Retinal pigment epithelial cell (primary cell): ENCODE measurements at places on chromosomes 13 and 19.

DNA sequence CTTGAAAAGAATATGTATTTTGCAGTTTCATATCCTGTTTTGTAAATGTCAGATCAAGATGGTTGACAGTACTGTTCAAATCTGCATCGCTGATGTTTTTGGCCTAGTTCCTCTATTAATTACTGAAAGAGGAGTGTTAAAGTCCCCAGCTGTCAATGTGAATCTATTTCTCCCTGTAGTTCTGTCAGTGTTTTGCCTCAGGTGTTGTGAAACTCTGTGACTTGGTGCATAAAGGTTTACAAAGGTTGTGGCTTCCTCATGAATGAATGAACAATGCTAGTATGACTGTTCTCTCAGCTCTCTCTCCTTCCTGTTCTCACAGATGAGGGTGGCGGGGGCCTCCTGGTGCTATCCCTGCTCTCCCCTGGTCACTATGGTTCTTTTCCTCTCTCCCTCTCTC is 142.4 kb downstream of the MYCBP2 start:
- DNase-seq = no peak

DNA sequence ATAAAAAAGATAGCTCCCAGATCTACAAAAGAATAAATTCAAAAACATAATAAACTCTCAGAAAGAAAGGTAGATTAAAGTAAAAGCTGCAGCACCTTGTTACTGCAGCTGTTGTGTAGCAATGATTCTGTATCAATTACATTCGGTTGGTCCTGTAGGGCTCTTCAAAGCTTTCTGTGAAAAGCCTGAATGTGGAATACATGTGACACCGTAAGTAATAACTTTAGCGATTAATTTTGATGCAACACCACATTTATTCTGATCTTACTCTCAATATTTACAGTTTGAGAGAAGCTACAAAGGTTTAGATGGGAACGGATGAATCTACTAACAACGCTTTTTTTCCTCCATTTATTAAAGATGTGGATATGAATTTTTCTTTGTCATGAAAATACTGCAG is 279.2 kb downstream of the DACH1 start:
- DNase-seq = no peak

GRCh38 chr13:22000191-22000590 is 329.3 kb downstream of the FGF9 start:
- DNase-seq = no peak

GRCh38 chr19:16589917-16590316 is 17.7 kb upstream of the SLC35E1 start:
- DNase-seq = no peak

DNA sequence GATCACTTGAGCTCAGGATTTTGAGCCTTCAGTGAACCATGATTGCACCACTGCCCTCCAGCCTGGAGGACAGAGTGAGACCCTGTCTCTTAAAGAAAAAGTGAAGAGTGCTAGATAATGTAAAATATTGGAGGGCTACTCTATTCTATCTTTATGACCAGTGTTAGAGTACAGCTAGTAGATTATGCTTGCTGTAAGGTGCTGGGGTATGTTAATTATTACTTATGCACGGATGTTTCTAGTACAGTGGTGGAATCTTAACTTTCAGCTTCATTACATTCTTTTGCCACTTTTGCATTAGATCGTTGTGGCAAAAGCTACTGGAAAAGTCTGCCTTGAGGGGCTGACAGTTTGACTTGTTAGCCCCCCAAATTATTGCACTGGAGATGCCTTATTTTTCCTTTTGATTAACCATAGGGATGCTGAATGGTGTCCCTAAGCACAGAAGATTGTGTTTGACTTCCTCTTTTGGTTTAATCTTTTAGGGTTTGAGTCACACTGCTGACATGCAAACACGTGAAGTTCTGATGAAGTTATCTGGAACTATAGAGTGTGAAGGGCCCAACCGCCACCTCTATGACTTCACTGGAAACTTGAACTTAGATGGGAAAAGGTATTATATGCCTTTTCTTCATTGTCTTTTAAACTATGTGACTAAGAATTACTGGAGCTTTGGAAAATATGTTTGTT is 169.8 kb downstream of the ATP8A2 start:
- no peak for DNase-seq

GRCh38 chr13:98972627-98973026 is 5.2 kb downstream of the DOCK9 start:
- DNase-seq = peak; percentile 72

DNA sequence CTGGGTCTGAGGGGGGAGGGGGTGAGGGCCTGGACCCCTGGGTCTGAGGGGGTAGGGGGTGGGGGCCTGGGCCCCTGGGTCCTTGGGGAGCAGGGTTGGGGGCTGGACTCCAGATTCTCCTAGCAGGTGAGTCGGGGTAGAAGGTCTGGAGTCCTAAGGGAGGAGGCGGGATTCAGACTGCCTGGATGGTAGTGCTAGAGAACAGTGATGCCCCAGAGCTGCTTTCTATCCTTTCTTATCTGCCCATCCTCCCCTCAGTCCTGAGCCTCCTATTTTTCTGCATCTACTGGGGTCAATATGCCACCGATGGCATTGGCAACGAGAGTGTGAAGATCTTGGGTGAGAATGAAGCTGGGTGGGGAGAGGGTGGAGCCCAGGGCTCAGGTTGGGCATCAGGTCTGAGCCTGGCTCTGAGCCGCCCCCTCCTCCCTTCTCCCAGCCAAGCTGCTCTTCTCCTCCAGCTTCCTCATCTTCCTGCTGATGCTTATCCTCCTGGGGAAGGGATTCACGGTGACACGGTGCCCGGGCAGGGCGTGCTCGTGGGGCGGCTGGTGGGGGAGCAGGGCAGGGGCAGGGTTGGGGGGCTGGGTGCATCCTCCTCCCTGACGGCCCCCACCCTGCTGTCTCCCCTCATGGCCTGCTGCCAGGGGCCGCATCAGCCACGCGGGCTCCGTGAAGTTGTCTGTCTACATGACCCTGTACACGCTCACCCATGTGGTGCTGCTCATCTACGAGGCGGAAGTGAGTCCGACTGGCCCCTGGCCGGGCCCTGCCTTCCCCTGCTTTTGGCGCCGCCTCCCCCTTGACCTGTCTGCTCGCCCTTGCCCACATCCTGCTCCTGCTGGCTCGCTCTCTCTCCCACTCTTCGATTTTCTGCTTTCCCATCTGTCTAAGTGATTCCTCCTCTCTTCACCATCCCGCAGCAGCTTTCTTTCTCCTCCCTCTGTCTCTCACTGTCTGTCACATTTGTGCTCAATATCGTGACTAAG is 3.4 kb downstream of the TMEM145 start:
- no peak for DNase-seq

DNA sequence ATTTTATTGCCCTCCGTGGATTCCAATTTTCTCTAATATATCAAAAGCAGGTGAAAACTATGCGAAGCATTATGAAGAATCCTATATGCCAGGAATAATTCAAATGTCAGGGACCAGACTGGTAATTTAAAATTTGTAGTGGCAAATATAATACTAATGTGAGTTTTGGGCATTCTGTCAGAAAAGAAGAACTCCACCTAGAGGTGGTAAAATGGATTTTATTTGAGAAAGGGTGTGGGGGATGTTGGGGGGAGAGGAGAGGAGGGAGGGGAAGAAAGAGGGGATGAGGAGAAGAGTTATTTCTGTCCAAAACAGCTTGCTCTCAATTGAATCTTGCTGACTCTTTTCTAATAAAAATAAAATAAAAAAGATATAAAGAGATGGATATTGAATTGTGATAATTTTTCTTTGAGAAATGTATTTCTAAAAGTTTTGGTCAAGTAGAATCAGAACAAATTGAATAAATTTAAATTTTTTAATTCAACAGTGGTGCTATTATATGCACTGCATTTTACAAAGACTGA is 929.3 kb upstream of the SLITRK5 start:
- DNase-seq = no peak

DNA sequence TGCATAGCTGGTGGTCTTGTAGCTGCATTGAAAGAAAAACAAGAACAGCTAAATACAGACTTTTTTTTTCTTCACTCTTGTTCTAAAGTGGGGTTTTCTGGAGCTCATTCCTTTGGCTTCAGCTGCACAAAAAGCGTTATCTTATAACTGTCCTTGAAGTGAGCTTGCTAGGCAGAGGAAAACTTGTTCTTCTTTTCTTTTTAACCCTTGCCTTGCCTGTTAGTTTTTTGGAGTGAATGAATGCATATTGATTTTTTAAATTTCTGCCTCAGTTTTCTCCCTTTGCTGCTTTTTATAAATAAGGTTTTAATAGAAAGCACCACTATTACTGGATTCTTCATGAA is 1.5 kb downstream of the ZNF765 start:
- no peak for DNase-seq

DNA sequence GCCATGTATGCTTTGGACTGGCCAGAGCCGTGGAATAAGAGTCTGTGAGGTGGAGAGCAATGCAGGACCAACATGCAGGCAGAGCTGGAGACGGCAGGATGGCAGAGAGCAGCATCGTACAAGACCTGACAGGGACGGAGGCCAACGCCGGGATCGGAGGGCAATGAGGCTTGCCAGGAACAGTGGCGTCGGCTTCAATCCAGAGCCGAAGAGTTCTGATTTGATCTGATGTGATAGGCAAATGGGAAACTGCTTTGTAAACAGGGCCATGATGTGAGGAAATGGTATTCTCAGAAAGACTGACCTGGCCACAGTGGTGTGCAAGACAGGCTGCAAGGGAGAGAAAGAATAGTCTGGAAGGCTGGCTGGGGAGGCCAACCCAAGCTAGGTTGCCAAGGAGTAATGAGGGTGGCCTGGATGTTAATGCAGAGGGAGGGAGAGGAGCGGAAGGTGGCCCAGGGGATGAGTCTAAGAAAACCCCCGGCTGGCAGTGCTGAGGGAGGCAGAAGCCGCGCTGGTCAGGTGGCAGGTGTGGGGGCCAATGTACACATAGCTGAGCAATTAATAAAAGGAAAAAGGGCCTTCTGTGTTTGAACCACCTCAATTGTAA is 26.7 kb downstream of the RCBTB2 start:
- no peak for DNase-seq
